GM13976 (cell line): ENCODE measurements at places on chromosomes 2 and 18.

DNA sequence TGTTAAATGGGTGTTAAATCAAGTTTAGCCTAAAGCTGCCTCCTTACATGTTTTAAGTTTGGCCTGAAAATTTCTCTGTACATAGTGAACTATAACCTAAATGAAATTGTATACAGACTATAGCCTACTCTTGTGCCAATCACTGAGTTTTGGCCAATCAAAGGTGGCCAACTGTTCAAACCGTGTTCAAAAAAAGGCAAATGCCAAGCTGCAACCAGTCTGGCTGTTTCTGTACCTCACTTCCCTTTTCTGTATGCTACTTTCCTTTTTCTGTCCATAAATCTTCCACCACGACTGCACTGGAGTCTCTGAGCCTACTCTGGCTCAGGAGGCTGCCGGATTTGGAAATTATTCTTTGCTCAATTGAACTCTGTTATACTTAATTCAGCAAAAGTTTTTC lies 121.0 kb downstream of the SPOPL start:
- no peak for DNase-seq

GRCh38 chr2:235116885-235117492 lies 165.2 kb downstream of the SH3BP4 start:
- no peak for DNase-seq

GRCh38 chr2:10163498-10164486 lies 41.3 kb downstream of the RRM2 start:
- no peak for DNase-seq

GRCh38 chr2:215981115-215981514 lies 32.2 kb downstream of the MREG start:
- no peak for DNase-seq

GRCh38 chr2:14806613-14807012 lies 174.1 kb downstream of the LRATD1 start:
- DNase-seq, result no peak
